ENCODE measurements at places on chromosomes 7 and 10. TPM values are rescaled to one million over a fixed set of nuclear protein-coding genes. Genes with fewer than 3 reads are reported as not detected.

GRID2IP gene
- 0.96 TPM for total RNA-seq

HABP2 gene
- total RNA-seq, result 0.24 TPM

TUBAL3 gene
- not detected for total RNA-seq

CYP2C19 gene
- total RNA-seq, result 6.3 TPM

WDR86 gene
- total RNA-seq, result 34.7 TPM

PMPCB gene
- total RNA-seq, result 38.0 TPM

POLR2J2 gene
- 6.0 TPM for total RNA-seq

UCN3 gene
- total RNA-seq, result not detected

KCND2 gene
- 3.4 TPM for total RNA-seq

SH2D4B gene
- total RNA-seq, result 1.9 TPM

VWDE gene
- 13.0 TPM for total RNA-seq

LRRD1 gene
- total RNA-seq, result 4.1 TPM

SUN3 gene
- total RNA-seq, result not detected

CLDN4 gene
- total RNA-seq, result 17.6 TPM

FBXL15 gene
- total RNA-seq, result 20.2 TPM

CREB5 gene
- 17.8 TPM for total RNA-seq

OLAH gene
- total RNA-seq, result 13.2 TPM

DLX5 gene
- not detected for total RNA-seq

CALHM2 gene
- 7.2 TPM for total RNA-seq

LRWD1 gene
- total RNA-seq, result 14.0 TPM

ZNF679 gene
- not detected for total RNA-seq

RAB19 gene
- total RNA-seq, result not detected

KMT2E gene
- total RNA-seq, result 168 TPM

SRRM3 gene
- total RNA-seq, result 3.1 TPM

DMBT1 gene
- total RNA-seq, result 0.24 TPM

GPR85 gene
- total RNA-seq, result 7.0 TPM

AVPI1 gene
- total RNA-seq, result 7.0 TPM

EFCAB10 gene
- 0.48 TPM for total RNA-seq

HTR5A gene
- 0.96 TPM for total RNA-seq

GIMAP5 gene
- total RNA-seq, result 10.1 TPM

C10orf143 gene
- 6.5 TPM for total RNA-seq

SYT15B gene
- total RNA-seq, result 8.2 TPM

ELOVL3 gene
- not detected for total RNA-seq

NCF1 gene
- total RNA-seq, result not detected

HOXA9 gene
- 18.8 TPM for total RNA-seq

SLC13A1 gene
- total RNA-seq, result 0.48 TPM

TLL2 gene
- 1.2 TPM for total RNA-seq

ASAH2 gene
- total RNA-seq, result 1.9 TPM

ZNF365 gene
- total RNA-seq, result 6.3 TPM

RNF133 gene
- 1.4 TPM for total RNA-seq

AGAP6 gene
- 2.2 TPM for total RNA-seq

ANKRD1 gene
- 10.4 TPM for total RNA-seq

MET gene
- total RNA-seq, result 23.1 TPM

IGFBP1 gene
- not detected for total RNA-seq

GCC1 gene
- 16.4 TPM for total RNA-seq

NPC1L1 gene
- total RNA-seq, result 0.48 TPM

C10orf120 gene
- 1.2 TPM for total RNA-seq

VPS41 gene
- total RNA-seq, result 30.8 TPM

LRRN3 gene
- total RNA-seq, result 4.3 TPM

PTPRZ1 gene
- 64.0 TPM for total RNA-seq

ZYX gene
- total RNA-seq, result 42.1 TPM

ADAM8 gene
- total RNA-seq, result 6.3 TPM

Measured in umbilical cord (tissue), 2 donors.